DND-41 (cell line): ENCODE measurements at places on chromosomes 7 and 10.

DNA sequence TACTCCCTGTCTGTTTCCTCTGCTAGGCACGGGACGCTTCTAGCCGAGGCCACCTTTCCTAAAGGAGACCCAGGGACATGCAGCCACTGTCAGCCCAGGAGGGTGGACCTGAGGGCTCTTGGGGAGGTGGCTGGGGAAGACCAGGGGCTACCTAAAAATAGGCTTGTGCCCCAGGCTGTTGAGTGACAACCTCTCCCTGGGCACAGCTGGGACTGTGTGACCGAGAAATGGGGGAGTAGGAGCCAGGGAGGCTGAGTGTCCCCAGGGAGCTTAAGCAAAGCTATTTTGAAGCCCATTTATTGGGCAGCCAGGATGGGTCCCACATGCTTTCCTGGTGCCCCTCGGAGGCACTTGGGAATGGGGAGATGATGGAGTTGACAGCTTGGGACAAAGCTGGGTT, 63.8 kb downstream of the CALML3 start:
- no peak overlapping the region for H3K4me3 ChIP-seq
- H3K36me3 ChIP-seq: no peaks in the 10 kb centered on the region
- H3K27ac ChIP-seq: no peak overlapping the region
- no peaks in the 10 kb centered on the region for H3K4me1 ChIP-seq

- no peaks in the 10 kb centered on the region for H3K36me3 ChIP-seq
- H3K27me3 ChIP-seq: no peaks in the 10 kb centered on the region
- H3K27ac ChIP-seq: no peak overlapping the region
These were observed 44.0 kb upstream of the COL13A1 start for GRCh38 chr10:69757553-69758309.

GRCh38 chr10:58502956-58503355, 9.7 kb upstream of the BICC1 start:
- H3K27me3 ChIP-seq: no peaks in the 10 kb centered on the region
- no peak overlapping the region for H3K27ac ChIP-seq
- no peak for DNase-seq
- no peak overlapping the region for H3K4me3 ChIP-seq
- no peaks in the 10 kb centered on the region for H3K4me1 ChIP-seq
- H3K36me3 ChIP-seq: no peaks in the 10 kb centered on the region

DNA sequence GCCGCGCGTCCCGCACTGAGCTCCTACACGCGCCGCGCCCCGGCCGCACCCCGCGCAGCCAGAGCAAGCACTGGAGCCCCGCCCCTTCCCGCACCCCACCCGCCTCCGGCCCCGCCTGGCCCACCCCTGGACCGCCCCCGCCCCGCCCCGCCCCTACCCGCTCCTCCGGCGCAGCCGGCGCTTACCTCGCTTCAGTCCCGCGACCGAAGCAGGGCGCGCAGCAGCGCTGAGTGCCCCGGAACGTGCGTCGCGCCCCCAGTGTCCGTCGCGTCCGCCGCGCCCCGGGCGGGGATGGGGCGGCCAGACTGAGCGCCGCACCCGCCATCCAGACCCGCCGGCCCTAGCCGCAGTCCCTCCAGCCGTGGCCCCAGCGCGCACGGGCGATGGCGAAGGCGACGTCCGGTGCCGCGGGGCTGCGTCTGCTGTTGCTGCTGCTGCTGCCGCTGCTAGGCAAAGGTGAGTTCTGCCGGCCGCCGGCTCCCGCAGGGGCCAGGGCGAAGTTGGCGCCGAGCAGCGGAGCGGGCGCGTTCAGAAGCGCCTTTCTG, at the start of gene RET:
RET (plus strand) TSS at position 194 of the 545 bp plus-strand sequence; CDS start at position 384, 190 bp downstream.
- DNase-seq: no peak
- no peaks in the 10 kb centered on the region for H3K4me1 ChIP-seq

DNA sequence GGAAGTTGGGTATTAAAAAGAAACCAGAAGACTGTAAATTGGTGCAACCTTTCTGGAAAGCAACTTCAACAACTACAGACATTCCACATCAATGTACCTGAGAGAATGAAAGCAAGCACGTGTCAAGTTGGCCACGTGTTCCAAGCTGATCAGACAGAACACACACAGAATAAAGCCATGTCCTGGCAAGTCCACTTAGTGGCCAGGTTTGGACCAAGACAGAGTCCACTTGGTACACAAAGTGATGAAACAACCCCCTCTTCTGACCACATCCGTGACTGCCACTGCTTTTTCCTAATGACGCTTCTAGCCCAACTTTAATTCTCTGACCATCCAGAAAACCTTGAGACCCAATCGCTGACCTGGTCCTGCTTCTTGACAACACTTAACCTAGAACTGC, 109.4 kb downstream of the ABLIM1 start:
- H3K36me3 ChIP-seq: no peaks in the 10 kb centered on the region
- H3K27me3 ChIP-seq: peaks cover 9% of the 10 kb centered on the region
- H3K4me1 ChIP-seq: peaks cover 17% of the 10 kb centered on the region
- no peak overlapping the region for H3K27ac ChIP-seq
- no peak overlapping the region for H3K4me3 ChIP-seq

GRCh38 chr10:128969551-128969950, 497.5 kb upstream of the MGMT start:
- H3K4me1 ChIP-seq: no peaks in the 10 kb centered on the region
- no peaks in the 10 kb centered on the region for H3K36me3 ChIP-seq
- no peak overlapping the region for H3K4me3 ChIP-seq
- no peak for DNase-seq
- no peak overlapping the region for H3K27ac ChIP-seq

DNA sequence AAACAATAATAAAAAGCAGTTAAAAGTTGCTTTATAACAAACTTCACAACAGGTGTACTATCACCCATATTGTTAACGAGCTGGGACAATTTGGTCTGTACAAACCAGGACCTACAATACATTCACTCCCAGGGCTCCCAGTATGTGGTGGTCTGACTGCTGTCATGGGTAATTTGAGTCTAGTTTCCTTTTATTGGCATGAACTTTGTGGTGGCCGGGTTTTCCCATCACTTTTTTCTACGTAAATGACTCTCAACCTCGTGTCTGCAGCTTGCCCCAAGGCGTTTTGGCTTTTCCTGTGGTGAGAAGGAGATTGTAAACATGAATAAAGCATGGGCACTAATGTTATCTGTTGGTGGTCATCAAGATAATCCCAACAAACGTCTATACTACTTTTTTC, 118.7 kb upstream of the CDK6 start:
- no peaks in the 10 kb centered on the region for H3K4me1 ChIP-seq
- no peak for DNase-seq
- H3K27ac ChIP-seq: no peak overlapping the region
- H3K27me3 ChIP-seq: no peaks in the 10 kb centered on the region
- H3K36me3 ChIP-seq: no peaks in the 10 kb centered on the region

GRCh38 chr7:103990991-103991390, 1.5 kb upstream of the RELN start:
- H3K27me3 ChIP-seq: peaks cover 3% of the 10 kb centered on the region
- no peaks in the 10 kb centered on the region for H3K4me1 ChIP-seq
- DNase-seq: no peak
- H3K4me3 ChIP-seq: no peak overlapping the region
- H3K27ac ChIP-seq: no peak overlapping the region
- H3K36me3 ChIP-seq: no peaks in the 10 kb centered on the region

DNA sequence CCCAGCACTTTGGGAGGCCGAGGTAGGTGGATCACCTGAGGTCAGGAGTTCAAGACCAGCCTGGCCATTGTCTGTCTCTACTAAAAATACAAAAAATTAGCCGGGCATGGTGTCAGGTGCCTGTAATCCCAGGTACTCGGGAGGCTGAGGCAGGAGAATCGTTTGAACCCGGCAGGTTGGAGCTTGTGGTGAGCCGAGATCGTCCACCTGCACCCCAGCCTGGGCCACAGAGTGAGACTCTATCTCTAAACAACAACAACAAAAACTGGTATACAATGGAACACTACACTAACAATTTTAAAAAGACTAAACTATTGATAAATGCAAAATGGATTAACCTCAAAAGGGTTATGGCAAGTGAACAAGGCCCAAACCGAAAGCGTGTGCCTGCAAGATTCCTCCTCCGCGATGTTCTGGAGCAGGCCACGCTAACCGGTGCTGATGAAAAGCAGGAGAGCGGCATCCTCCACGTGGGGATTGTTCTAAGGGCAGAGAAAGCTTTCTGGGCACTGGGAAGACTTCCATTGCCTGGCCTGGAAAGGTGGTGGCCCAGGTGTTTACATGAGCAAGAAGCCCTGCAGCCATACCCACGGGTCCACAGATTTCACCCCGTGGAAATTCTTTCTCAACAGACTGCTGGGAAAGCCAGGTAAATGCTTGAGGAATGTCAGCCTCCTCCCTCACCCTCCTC, 53.8 kb downstream of the PDGFA start:
- no peak overlapping the region for H3K4me3 ChIP-seq
- DNase-seq: no peak
- H3K27me3 ChIP-seq: no peaks in the 10 kb centered on the region
- no peaks in the 10 kb centered on the region for H3K4me1 ChIP-seq
- H3K27ac ChIP-seq: no peak overlapping the region
- H3K36me3 ChIP-seq: no peaks in the 10 kb centered on the region

DNA sequence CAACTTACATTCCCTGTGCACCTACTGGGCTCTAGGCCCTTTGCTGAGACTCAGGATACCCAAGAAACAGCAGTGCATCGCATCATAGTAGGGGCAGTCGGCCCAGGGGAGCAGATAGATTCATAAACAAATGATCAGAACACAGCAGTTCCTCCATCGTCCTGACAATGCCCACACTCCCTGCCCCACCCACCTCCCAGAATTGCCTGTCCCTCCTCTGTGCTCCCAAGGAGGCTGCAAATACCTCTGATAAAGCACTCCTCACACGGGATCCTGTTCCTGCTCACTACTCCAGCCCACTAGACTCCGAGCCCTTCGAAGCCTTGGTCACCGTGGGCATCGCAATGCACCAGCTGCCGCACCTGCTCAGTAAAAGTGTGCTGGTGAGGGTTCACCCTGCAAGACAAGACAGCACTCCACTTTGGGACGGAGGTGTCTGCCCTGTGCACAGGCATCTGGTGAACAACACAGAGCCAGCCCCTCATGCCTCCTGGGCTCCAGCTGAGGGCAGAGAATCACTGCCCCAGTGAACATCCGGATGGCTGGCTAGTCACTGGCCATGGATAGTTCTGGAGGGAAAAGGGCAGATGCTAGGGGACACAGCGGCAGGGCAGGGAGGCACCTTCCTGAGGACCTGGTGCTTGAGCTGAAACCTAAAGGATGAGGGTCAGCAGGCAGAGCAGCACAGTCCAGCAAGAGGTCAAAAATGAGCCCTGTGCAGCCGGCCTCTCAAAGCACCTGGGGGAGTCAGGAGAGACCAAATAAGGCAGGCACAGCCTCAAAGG, 60.7 kb downstream of the TNS3 start:
- no peak for DNase-seq
- H3K27me3 ChIP-seq: no peaks in the 10 kb centered on the region
- no peaks in the 10 kb centered on the region for H3K36me3 ChIP-seq
- H3K27ac ChIP-seq: no peak overlapping the region
- no peak overlapping the region for H3K4me3 ChIP-seq
- H3K4me1 ChIP-seq: no peaks in the 10 kb centered on the region

DNA sequence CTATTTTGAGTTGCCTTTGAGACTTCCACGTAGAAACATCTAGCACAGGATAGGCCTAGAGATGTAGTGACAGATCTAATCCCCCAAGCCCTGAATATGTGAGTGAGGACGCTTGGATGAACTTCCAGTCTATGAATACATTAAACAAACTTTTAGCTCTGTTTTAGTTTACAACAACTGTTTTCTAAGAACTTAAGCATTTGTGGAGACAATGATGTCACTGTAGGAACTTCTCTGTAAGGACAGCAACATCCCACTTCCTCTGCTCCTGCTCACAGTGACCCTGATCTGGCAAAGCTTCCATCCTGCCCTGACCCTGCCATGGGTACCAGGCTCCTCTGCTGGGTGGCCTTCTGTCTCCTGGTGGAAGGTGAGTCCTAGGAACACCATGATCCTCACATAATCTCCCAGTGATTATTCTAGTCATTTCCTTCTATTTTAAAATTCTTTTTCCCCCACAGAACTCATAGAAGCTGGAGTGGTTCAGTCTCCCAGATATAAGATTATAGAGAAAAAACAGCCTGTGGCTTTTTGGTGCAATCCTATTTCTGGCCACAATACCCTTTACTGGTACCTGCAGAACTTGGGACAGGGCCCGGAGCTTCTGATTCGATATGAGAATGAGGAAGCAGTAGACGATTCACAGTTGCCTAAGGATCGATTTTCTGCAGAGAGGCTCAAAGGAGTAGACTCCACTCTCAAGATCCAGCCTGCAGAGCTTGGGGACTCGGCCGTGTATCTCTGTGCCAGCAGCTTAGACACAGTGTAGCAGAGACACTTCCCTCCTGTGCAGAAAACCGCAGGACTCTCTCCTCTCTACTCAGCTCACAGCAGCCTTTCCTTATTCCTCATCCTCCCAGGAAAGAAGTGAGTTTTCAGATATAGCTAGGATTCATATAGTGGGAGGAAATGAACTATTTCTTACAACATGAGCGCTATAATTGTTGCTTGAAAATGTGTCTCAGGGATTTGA, 194.4 kb upstream of the PRSS1 start:
- no peaks in the 10 kb centered on the region for H3K27me3 ChIP-seq
- no peaks in the 10 kb centered on the region for H3K36me3 ChIP-seq
- DNase-seq: no peak
- peaks cover 59% of the 10 kb centered on the region for H3K4me1 ChIP-seq
- H3K27ac ChIP-seq: peak overlapping the region; percentile 72
- no peak overlapping the region for H3K4me3 ChIP-seq

GRCh38 chr7:20193242-20193777, 23.9 kb downstream of the MACC1 start:
- no peak for DNase-seq
- no peak overlapping the region for H3K4me3 ChIP-seq
- H3K27ac ChIP-seq: no peak overlapping the region
- no peaks in the 10 kb centered on the region for H3K36me3 ChIP-seq
- no peaks in the 10 kb centered on the region for H3K4me1 ChIP-seq
- no peaks in the 10 kb centered on the region for H3K27me3 ChIP-seq

- H3K4me3 ChIP-seq: no peak overlapping the region
- H3K27me3 ChIP-seq: no peaks in the 10 kb centered on the region
- no peaks in the 10 kb centered on the region for H3K36me3 ChIP-seq
- H3K4me1 ChIP-seq: no peaks in the 10 kb centered on the region
These were observed 141.1 kb upstream of the AGR3 start for GRCh38 chr7:17022920-17023319.

DNA sequence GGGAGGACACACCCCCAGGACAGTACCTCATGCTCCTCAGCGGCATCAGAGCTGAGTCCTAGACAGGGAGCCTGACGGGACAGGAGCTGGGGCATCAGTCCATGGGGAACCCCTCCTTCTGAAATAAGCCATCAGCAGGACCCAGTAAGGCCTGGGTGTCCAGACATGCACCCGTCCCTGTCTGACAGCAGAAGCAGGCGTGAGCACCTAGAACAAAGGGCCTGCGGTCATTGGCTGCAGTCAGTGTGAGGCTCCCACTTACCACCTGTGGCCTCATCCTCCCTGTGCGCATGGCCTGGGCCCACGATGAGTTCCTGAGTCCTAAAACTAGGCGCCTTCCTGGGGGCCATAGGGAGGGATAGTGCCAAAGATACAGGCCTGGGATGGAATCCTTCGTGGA, 484.7 kb downstream of the PTPRN2 start:
- no peaks in the 10 kb centered on the region for H3K4me1 ChIP-seq
- H3K4me3 ChIP-seq: no peak overlapping the region
- H3K27me3 ChIP-seq: no peaks in the 10 kb centered on the region
- no peak overlapping the region for H3K27ac ChIP-seq
- no peak for DNase-seq
